ENCODE measurements at places on chromosomes 3 and 15. TPM values are rescaled to one million over a fixed set of nuclear protein-coding genes. Genes with fewer than 3 reads are reported as not detected.

The GOLGA6D gene
- total RNA-seq = not detected

The ILDR1 gene
- not detected for total RNA-seq

The SMCO1 gene
- total RNA-seq = not detected

The AHSG gene
- not detected for total RNA-seq

The ANKRD34C gene
- total RNA-seq = not detected

The SI gene
- not detected for total RNA-seq

The MFGE8 gene
- total RNA-seq = 19.9 TPM

The HAUS2 gene
- total RNA-seq = 59.0 TPM

The EPHA3 gene
- total RNA-seq = 0.11 TPM

The OXTR gene
- total RNA-seq = 1.0 TPM

The MYL3 gene
- not detected for total RNA-seq

The EOGT gene
- total RNA-seq = 18.2 TPM

The TRH gene
- total RNA-seq = not detected

The TNNC1 gene
- total RNA-seq = 2.1 TPM

The C3orf22 gene
- not detected for total RNA-seq

The GOLGA8K gene
- 0.21 TPM for total RNA-seq

The CYP1A1 gene
- 1.0 TPM for total RNA-seq

The CLDN1 gene
- total RNA-seq = 0.19 TPM

The PHLDB2 gene
- 2.2 TPM for total RNA-seq

The THAP10 gene
- 0.27 TPM for total RNA-seq

The C3orf49 gene
- not detected for total RNA-seq

The NR2E3 gene
- total RNA-seq = not detected

The TRIM42 gene
- total RNA-seq = not detected

The TRAIP gene
- 22.5 TPM for total RNA-seq

The SLC51A gene
- total RNA-seq = not detected
